ENCODE measurements at places on chromosomes 6 and 20.
A peak's percentile ranks its signal among the peaks of the same experiment; 100 is the strongest.

DNA sequence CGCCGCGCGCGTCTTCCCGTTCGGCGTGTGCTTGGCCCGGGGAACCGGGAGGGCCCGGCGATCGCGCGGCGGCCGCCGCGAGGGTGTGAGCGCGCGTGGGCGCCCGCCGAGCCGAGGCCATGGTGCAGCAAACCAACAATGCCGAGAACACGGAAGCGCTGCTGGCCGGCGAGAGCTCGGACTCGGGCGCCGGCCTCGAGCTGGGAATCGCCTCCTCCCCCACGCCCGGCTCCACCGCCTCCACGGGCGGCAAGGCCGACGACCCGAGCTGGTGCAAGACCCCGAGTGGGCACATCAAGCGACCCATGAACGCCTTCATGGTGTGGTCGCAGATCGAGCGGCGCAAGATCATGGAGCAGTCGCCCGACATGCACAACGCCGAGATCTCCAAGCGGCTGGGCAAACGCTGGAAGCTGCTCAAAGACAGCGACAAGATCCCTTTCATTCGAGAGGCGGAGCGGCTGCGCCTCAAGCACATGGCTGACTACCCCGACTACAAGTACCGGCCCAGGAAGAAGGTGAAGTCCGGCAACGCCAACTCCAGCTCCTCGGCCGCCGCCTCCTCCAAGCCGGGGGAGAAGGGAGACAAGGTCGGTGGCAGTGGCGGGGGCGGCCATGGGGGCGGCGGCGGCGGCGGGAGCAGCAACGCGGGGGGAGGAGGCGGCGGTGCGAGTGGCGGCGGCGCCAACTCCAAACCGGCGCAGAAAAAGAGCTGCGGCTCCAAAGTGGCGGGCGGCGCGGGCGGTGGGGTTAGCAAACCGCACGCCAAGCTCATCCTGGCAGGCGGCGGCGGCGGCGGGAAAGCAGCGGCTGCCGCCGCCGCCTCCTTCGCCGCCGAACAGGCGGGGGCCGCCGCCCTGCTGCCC, 1.1 kb downstream of the SOX4 start:
- peak; percentile 68 for DNase-seq

DNA sequence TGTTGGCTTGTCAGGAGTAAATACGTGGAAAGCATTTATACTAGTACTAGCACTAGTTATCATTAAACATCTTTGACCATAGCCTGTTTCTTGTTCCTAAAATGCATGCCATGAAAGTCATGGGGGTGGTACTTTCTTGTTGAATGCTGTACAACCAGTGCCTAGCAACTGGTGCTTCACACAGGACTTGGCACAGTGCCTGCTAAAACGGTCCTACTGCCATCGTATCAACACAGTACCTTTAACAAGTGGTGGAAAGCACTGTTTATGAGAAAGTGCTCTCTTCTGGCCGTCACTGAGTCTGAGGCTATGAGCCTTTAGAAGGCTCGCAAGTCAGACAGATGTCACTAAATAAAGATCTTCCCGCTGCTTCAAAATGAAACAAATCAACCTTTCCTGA, 21.6 kb downstream of the ZNFX1 start:
- DNase-seq = no peak

GRCh38 chr20:52899041-52899608, 73.0 kb upstream of the TSHZ2 start:
- no peak for DNase-seq

- no peak for DNase-seq
Observed at GRCh38 chr6:22026164-22026678, 270.6 kb downstream of the PRL start.

GRCh38 chr20:58851221-58851968, 693 bp upstream of the GNAS-AS1 start:
- no peak for DNase-seq

DNA sequence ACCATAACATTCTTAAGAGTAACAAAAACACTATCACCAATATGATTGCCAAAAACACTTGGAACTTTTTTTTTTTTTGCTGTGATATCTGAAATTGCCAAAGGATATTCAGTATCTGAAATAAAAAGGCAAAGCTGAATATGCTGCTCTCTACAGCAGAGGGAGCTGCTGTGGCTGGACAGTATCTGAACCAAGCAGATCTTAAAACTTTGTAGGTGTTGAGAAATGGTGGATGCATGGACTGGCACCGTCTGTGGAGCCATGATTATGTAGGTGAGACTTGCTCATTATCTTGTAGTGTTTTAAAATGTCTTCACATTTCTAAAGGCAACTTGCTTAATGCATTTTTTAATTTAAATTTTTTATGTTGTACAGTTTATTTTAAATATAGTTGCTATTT, 9.2 kb downstream of the PDCD2 start:
- DNase-seq = peak; percentile 31

DNA sequence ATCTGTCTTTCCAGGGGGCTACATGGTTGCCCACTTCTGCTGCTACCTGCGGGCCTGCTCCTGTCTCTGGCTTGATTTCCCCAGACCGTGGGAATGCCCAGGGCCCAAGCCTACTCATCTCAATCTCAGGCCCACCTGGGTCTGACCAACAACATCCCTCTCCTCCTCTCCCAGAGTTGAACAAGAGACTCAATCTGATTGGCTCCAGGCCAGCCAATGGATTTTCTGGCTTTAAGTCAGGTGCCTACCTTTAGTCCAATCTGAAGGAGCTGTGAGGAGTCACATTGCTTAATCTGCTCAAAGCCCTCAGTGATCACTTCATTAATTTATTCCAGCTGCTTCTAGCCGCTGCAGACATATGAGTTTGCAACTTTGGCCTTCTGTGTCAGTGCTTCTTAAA, 162.4 kb upstream of the KCNG1 start:
- DNase-seq = peak; percentile 52

DNA sequence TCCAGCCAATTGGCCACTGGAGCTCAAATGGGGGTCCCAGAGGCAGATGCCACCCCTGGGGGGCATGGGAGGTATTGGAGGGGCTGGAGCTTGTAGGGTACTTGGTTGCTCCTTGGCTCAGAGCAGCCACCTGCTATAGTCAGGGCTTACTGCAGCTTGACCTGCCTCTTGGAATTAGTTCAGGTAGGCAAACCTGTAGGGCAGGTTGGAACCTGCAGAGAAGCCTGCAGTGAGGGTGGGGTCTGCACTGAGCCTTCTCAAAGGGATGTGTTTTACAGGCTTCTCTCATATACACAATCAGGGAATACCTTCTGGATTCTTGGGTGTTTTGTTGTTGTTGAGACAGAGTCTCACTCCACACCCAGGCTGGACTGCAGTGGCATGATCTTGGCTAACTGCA, 94.2 kb upstream of the MYL9 start:
- DNase-seq = no peak

GRCh38 chr6:4008324-4009047, 70.5 kb downstream of the FAM217A start:
- DNase-seq = peak; percentile 48

- no peak for DNase-seq
Observed at GRCh38 chr6:115302731-115303130, 758.0 kb downstream of the FRK start.

DNA sequence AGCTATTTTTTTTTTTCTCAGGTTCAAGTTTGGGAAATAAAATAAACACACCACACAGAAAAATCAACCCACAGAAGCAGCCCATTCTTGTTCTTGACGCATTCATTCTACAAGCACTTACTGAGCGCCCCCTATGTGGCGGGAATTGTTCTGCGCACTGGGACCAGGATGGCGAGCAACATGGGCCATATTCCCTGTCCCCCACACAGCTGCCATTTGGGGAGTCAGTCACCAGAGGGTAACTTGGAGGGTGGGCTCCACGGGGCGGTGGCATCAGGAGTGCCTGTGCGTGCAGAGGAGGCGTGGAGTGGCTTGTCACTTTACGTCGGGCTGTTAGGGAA, 185.0 kb upstream of the PDE10A start:
- DNase-seq = peak; percentile 42

GRCh38 chr6:31927242-31927862, at the start of gene C2:
C2 (plus strand) TSS chr6:31927717; CDS start chr6:31927753, 36 bp downstream.
- DNase-seq = no peak

DNA sequence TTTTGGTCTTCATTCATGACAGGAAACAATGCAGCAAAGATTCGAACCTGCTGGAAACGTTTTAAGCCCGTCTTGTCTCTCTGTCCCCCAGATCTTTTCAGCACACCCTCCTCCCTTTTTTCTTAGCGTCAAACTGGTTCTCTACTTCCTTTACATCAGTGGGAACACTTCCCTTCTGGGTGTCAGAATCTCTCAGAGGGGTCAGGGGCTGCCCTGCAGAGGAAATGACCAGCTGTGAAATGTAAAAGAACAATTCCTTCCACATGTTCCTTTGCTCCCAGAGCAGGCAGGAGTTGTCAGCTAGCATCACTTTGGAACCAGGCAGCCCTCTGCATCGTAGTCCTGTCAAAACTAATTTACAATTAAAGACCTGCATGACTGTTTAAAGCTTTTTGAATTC, 619.0 kb downstream of the TFAP2A start:
- DNase-seq = peak; percentile 17

- no peak for DNase-seq
Observed at GRCh38 chr20:1327827-1328679, 886 bp downstream of the SDCBP2 start.

GRCh38 chr20:46640044-46640443, 11.2 kb downstream of the SLC13A3 start:
- peak; percentile 25 for DNase-seq

DNA sequence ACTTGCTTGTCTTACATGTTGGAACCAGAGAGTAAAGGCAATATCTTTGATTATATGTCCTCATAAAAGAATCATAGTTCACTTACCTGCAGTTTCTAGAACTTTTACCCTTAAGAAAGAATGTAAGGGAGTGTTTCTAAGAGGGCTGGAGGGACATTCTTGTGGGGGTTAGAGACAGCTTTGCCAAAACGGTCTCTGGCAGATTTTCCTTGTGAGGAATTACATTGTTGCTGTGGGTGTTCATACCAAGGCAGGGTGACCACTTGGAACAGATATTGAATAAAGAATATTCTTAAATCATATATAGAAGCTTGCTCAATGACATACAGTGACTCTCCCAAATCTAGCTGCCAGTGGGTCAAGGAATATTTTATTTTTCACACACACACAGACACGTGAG, 517.6 kb upstream of the SOX4 start:
- no peak for DNase-seq

- no peak for DNase-seq
Observed at GRCh38 chr20:62067547-62068260, 2.0 kb upstream of the TAF4 start.

DNA sequence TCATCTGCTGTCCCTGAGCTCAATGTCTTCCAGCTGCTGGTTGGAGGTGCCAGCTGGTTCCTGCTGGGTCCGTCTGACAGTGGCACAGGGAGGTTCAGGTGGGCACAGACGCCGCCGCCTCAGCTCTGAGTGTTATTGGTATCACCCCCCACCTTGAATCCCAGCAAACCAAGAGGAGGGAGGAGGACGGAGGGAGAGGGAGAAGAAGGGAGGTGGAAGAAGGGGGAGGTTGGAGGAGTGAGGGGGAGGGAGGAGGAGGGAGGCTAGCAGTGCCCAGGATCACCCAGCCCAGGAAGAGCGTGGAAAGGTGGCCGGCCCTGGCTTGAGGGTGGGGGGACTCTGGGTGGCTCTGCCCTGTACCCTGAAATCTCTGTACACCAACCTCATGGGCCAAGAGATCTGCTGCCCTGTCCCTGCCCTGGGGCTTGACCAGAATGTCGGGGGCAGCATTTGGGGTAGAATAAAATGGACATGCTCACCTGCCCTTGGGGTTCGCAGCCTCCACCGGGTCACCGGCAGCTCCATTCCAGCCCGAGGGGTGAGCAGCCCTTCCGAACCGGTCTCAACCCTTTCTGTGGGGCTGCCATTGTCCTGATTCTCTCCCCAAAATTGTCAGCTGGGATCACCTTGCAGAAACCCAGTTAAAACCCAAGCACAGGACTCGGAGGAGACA, 17.1 kb downstream of the NTSR1 start:
- no peak for DNase-seq

DNA sequence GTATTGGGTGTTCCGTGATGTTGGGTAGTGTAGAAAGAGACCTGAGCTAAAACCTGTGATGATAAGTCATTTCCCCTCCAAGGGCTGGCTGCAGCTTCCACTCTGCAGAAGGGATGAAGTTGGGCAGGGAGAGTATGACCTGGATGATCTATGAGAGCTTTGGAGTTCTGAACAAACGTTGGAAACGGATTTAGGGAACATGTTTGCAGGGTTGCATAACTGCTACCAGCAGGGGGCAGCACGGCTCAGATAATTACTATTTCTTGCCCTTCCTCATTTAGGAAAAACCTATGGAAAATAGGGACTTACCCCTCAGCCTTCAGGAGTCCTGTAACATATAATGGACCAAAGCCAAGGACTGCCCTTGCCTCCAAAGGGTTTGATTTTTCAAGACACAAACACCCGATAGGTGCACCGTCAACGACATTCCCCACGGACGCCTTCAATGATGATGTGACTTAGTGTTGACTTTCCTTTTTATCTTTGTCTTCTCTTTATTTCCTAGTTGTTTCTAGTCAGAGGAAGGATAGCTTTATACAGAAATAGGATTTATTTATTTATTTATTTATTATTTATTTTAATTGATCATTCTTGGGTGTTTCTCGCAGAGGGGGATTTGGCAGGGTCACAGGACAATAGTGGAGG, 164.9 kb upstream of the SASH1 start:
- DNase-seq = peak; percentile 72

GRCh38 chr6:157997893-157998608, 16.4 kb downstream of the SYNJ2 start:
- no peak for DNase-seq

GRCh38 chr6:27539551-27539950, 66.6 kb upstream of the ZNF184 start:
- DNase-seq = no peak

GRCh38 chr6:147873816-147874215, 365.3 kb downstream of the SAMD5 start:
- DNase-seq = no peak

DNA sequence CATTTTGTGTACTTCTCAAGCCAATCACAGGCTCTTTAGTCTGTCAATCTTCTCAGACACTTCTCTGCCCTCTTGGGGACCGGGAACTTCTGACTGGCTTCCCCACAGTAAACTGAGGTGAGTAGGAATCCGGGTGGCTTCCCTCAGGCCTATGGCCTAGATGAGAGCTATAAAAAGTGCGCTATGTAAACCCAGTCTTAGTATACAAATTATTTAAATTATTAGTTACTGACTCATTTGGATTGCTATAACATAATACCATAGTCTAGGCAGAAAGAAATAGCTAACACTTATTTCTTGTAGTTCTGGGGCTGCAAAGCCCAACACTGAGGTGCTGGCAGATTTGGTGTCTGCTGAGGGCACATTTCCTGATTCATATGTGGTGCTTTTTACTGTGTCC, 109.2 kb upstream of the MCHR2 start:
- DNase-seq = no peak

GRCh38 chr6:139029470-139030227, 1.1 kb downstream of the ABRACL start:
- DNase-seq = peak; percentile 52

DNA sequence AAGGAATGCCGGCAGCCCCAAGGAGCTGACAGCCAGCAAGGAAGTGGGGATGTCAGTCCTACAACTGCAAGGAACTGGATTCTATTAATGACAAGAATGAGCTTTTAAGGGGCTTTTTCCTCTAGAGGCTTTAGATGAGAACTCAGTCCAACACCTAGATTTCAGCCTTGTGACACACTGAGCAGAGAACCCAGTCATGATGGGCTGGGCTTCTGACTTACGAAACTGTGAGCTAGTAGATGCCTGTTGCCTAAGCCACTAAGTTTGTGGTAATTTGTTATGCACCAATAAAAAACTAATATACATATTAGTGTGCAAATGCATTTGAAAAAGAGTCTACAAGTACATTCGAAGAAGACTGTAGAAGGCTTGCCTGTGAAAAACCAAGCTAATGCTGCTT, 263.3 kb downstream of the SOX4 start:
- no peak for DNase-seq

Data from mesendoderm (in vitro differentiated cells).